Cerebellar cortex (tissue), 1 donor: ENCODE measurements at places on chromosomes 12 and 14.
A peak's percentile ranks its signal among the peaks of the same experiment; 100 is the strongest.

GRCh38 chr14:79016828-79017505 lies 846.8 kb downstream of the NRXN3 start:
- DNase-seq = no peak

GRCh38 chr14:99517643-99518381 lies 36.6 kb downstream of the CCNK start:
- DNase-seq = no peak

- no peak for DNase-seq
Observed at GRCh38 chr12:70732287-70732686, 95.1 kb upstream of the PTPRB start.

GRCh38 chr14:71511152-71511551 lies 421.1 kb upstream of the RGS6 start:
- no peak for DNase-seq

- DNase-seq = peak; percentile 54
Observed at GRCh38 chr14:63677891-63678379, 36.3 kb upstream of the WDR89 start.
